ENCODE measurements at places on chromosomes 13 and 19.

DNA sequence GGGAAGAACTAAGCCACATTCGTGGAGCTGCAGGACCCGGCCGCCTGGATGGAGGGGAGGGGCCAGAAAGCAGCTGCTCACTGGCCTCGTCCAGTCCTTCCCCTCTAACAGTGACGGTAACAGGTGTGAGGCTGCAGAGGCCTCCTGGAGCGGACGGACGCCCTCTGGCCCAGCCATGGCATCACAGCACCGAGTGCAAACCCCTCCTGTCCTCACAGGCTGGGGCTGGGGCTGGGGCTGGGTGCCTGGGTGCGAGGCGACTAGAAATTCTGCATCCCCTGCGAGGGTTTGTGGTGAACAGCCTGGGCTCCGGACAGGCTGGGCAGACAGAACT lies 3.6 kb downstream of the MICOS13 start:
- DNase-seq: no peak

- DNase-seq: no peak
Observed at GRCh38 chr13:103873725-103874124, 807.5 kb upstream of the SLC10A2 start.

GRCh38 chr19:13981988-13982501 lies 24.1 kb downstream of the RFX1 start:
- no peak for DNase-seq

DNA sequence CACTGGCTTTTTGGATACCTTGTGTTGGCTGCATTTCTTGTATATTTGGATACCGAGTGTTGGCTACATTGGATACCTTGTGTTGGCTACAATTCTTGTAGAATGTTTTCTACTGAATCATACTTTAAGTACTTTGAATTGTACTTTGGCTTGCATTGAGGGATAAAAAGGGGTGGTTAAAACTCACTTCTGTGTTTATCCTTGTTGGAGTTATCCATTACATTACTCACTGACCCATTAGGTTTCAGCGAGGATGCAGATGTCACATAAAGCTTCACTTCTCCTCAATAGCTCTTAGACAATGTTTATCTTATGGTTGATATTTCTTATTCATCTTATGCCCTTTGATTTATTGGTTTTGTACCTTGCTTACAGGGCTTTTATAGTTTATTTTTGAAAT lies 43.1 kb downstream of the PDS5B start:
- no peak for DNase-seq

DNA sequence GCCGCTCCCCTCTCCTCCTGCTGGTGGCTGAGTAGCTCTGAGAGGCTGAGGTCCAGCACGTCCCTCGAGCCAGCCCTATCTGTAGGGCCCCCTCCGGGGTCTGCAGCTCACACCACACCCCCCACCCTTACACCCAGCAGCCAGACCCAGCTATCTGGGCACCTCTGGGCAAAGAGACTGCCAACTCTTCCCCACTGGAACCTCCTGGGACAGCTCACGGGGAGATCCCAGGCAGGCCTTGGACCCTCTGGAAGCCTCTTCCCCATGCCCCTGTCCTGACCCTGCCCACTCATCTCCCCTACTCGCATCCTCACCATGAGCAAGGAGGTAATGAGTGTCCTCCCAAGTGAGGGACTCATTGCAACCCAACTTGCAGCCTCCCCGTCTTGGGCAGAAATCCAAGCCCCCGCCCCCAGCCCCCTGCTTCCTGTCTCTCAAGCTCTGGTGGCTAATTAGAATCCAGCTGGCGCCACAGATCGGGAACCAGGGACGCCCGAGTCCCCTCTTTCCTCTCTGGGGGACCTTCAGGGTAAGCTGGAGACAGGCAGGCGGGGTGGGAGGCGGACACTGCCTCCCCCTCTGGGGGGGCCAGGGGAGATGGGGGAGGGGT lies 22.1 kb downstream of the ADGRL1 start:
- no peak for DNase-seq

- DNase-seq: no peak
Observed at GRCh38 chr19:46361915-46362314, 15.0 kb downstream of the PPP5C start.

All from thoracic aorta (tissue), 2 donors.